NCI-H1092 (cell line): ENCODE measurements at places on chromosomes 5 and 9.

- peak; percentile 17 for DNase-seq
These were observed 891.3 kb downstream of the TLE1 start for GRCh38 chr9:80797831-80798688.

DNA sequence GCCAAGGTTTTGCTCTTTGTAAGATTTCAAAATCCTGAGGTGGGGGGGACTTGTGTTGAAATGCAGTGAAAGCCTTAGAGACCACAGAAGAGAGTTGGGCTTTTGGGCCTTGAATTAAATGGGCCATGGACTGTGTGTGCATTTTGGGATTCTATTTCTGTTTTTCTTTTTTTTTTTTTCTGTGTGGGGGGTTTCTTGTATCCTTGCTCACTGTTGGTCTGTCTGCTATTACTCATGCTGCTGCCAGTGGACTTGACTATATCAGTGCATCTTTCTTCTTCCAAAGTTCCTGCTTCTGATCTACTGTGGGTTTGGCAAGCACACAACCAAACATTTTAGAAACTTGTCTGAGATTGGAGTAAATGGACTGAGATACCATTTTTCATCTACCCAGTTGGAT is 344.9 kb downstream of the ARL15 start:
- no peak for DNase-seq

GRCh38 chr5:83583859-83584258 is 112.3 kb downstream of the VCAN start:
- no peak for DNase-seq

- no peak for DNase-seq
These were observed 15.3 kb downstream of the ABLIM3 start for GRCh38 chr5:149156435-149157083.

- no peak for DNase-seq
These were observed 1243.4 kb downstream of the MAT2B start for GRCh38 chr5:164748861-164749260.

DNA sequence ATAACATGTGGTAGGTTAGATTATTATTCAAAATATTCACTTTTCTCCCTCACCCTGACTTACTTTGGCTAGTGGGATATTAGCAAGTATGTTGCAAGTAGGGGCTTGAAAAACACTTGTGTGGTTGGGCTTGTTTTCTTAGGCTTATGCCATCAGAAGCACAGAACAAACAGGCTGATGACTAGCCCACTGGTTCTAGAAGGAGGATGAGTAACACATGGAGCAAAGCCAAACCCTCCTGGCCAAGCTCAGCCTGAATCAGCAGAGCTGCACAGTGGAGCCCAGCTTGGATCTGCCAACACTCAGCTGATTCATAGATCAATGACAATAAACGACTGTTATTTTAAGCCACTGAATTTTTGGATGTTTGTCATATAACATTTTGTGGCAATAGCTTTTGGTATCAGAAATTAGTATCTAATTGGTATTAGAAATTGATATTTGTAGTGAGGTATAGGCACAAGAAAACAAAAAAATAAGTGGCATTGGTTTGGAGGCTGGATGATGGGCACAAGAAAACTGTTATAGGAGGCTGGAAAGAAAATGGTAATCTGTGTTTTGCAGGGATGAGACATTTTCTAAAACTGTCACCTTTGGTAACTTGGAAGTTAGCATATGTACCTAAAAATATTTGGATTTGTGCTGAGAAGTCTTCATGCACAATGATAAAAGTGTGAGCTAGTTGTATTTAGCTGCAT is 46.1 kb upstream of the ZBED3 start:
- no peak for DNase-seq

GRCh38 chr9:110555551-110556331 is 23.8 kb downstream of the SVEP1 start:
- DNase-seq = no peak

- DNase-seq = no peak
These were observed 138.6 kb downstream of the ARHGEF28 start for GRCh38 chr5:73764586-73764985.

DNA sequence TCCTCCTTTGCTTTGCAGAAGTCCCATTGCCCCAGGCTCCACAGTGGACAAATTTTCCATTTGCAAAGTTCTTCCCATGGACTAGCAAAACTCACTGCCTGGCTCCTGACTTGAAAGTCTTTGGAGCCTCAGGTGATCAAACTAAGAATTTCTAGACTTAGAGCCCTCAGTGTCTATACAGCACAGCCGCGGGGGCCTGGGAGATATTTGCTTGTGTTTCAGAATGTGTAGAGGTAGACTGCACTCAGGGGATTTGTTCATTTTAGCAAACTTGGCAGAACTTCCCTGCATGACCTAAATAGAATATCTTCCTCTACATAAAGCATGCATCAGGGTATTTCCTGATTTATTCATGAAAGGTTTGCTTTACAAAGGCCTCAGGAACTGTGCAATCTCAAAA is 384.2 kb upstream of the ZNF462 start:
- no peak for DNase-seq

DNA sequence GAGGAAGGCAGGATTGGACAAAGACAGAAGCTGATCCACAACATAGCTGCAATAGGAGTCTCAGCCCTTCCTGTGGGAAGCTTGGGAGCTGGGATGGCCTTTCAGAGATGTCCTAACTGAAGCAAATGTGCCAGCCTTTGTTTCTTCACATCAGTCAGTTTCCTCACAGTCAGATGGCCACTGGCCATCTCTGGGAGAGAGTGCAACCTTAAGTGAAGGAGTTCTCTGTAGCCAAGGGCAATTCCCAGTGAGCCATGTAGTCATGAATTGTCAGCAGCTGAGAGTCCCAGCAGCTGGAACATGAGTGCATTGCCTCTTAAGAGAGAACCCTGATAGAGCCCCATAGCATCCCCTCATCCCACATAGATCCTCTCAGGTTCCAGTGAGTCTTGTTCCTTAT is 89.1 kb upstream of the LIFR start:
- no peak for DNase-seq

- no peak for DNase-seq
These were observed 33.0 kb downstream of the GADD45G start for GRCh38 chr9:89637787-89638186.

- no peak for DNase-seq
These were observed 58.8 kb upstream of the ERCC6L2 start for GRCh38 chr9:95816716-95817115.

GRCh38 chr9:77903666-77904285 is 127.8 kb downstream of the GNAQ start:
- no peak for DNase-seq

DNA sequence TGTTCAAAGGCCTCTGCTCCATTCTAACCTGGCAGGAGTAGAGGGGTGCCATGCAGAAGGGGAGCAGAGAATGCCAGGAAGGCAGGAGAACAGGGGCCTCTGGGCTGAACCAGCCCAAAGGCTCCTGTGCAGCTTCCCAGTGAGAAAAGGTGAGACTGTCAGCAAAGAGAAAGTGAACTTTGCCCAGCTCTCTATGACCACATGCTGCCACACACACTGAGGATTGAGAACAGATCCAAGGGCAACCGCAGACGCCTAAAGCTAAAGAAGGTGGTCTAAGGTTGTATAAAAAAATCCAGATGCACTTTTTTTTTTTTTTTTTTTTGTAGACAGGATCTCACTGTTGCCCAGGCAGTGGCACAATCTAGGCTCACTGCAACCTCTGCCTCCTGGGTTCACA is 51.4 kb downstream of the ALDH7A1 start:
- DNase-seq = no peak

GRCh38 chr5:139869042-139869790 is 73.6 kb downstream of the PSD2 start:
- DNase-seq = no peak

DNA sequence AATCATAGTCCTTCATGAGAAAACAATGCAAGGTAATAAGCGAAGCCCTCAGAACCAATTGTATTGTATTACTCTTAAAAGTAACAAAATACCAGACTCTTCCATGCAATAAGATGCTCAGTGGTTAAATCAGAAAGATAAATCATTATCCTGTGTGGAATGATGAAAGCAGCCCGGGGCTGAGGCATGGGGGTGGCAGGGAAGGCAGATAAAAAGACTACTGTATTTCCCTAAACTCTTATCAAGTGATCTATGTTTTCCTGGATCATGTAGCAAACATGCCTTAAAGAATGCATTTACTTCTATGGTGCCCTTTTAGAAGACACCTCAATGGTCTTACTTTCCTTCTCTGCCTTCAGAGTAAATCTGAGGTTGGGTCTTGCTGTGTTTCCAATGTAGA is 105.6 kb upstream of the DAPK1 start:
- no peak for DNase-seq

DNA sequence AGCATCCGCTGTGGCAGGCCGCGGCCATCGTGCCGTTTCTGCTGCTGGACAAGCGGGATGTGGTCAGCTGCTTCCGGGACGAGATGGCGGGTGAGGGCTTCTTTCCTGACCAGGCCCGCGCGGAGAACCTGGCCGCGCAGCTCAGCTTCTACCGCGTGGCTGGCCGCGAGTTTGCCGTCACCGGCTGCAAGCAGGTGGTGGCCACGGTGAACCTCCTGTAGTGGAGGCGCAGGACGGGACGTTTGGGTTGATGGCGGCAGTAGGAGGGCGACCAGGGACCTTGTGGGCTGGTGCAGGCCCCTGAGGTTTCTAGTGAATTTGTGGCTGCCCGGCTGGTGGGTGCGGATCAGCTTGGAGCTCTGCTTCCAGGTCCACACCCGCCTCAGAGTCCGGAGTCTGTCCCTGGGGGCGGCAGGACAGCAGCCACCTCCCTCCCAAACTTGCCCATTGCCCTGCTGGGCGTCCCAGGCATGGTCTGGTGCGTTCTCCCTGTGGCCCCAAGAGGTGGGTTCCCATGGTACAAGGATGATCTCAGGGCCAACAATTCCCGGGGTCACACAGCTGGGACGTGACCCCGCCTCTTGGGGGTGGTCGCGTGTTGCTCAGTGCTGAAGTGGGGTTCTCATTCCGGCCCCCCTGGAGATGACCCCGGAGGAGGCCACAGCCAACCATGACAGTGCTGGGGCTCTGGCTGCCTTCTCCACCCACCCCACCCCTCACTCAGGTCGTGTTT is 2.4 kb downstream of the TOR4A start:
- no peak for DNase-seq

GRCh38 chr5:50699737-50700136 is 33.3 kb downstream of the PARP8 start:
- no peak for DNase-seq

DNA sequence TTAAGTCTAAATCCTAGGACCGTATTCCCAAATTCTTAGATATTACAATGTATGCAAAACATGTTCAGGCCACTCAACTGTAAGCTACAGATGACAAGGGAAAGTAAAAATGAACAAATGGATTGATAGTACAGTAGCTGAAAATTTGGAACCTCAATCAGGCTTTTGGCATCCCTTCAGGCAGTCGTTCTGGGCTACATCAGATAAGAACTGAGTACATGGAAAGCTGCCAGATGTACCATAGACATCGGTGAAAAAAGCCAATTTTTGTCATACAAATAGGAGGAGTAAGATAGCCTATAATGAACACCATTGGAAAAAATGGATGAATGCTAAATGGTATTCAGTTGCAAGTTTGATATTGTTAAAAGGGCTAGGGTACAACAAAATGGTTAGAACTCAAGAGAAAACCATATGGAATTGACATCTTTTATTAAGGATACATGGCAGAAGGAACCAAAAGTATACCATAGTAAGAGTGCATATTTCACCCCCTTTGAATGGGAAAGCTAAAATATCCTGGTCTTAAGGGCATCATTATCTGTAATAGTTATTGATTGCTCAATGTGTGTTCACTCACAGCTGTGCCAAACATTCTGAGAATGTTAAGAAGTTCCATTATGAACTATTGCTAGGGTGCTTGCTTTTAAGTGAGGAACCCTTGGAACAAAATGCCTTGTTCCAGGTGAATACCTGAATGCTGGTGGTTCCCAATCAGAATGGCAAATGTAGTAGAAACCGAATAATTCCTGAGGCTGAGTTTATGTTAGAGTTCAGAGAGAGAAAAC is 86.4 kb downstream of the NR3C1 start:
- peak; percentile 4 for DNase-seq

- no peak for DNase-seq
These were observed 15.5 kb upstream of the CCNJL start for GRCh38 chr5:160327818-160328217.

- no peak for DNase-seq
These were observed 72.8 kb downstream of the STARD4 start for GRCh38 chr5:111439473-111440075.

GRCh38 chr5:140399979-140400729 is 1.5 kb upstream of the ANKHD1 start:
- DNase-seq = no peak

GRCh38 chr5:88661806-88662207 is 221.2 kb downstream of the MEF2C start:
- DNase-seq = no peak

DNA sequence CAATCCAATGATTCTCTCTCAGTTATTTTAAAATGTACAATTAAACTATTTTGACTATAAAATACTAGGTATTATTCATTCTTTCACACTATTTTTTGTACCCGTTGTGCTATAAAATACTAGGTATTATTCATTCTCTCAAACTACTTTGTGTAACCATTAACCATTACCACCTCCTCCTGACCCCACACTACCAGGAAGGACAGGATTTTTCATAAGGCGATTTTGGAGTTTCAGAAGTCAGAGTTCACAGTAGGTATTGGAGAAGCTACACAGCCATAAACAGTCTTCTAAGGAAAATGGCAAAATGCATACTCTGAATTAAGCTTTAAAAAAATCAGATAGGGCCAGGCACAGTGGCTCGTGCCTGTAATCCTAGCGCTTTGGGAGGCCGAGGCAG is 35.1 kb upstream of the TMEM252 start:
- no peak for DNase-seq

GRCh38 chr5:141654298-141654697 is 3.1 kb upstream of the FCHSD1 start:
- no peak for DNase-seq

DNA sequence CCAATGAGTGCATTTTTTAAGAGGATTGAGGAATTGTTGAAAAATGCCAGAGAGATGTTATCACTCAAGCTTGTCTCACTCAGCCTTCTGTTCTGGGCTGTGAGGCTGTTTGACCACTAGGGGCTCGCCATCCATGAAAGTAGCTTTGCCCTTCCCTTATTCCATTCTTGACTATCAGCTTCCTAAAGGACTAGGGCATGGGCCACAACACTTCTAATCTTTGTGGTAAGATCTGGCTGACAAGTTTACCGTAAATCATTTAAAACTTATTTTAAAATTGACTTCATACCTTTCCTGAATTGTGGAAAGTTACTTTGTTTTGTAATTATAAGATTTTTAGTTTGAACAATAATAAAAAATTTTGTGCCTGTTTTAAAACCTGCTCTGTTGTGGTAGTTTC is 49.5 kb downstream of the TJP2 start:
- no peak for DNase-seq

GRCh38 chr9:119907056-119907455 is 537.8 kb upstream of the BRINP1 start:
- no peak for DNase-seq

- DNase-seq = no peak
These were observed 7.5 kb upstream of the TOR2A start for GRCh38 chr9:127742435-127743088.

- peak; percentile 24 for DNase-seq
These were observed 161.3 kb downstream of the RMI1 start for GRCh38 chr9:84141741-84142370.

DNA sequence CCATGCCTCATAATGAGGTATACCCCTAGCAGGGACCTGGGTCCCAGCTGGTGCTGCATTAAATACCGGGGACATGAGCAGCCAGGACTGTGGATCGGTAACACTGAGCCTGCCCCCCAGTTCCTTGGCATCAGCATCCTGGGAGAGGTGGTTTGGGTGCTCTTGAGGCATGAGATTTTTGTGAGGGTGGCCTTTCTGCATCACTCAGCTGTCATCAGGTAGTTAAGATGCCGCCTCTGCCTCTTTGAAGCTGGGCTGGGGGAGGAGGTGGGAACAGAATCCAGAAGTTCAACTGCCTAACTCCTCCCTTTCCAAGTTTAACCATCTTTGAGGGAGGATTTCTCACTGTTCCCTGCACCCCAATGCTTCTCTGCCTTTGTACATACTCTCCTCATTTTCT is 112.7 kb downstream of the PDZD2 start:
- no peak for DNase-seq
